ENCODE measurements at places on chromosomes 12 and 14.

- DNase-seq = no peak
These were observed 43.3 kb downstream of the IQSEC3 start for GRCh38 chr12:109872-110271.

GRCh38 chr12:79121486-79121885 lies 256.9 kb downstream of the SYT1 start:
- no peak for DNase-seq

DNA sequence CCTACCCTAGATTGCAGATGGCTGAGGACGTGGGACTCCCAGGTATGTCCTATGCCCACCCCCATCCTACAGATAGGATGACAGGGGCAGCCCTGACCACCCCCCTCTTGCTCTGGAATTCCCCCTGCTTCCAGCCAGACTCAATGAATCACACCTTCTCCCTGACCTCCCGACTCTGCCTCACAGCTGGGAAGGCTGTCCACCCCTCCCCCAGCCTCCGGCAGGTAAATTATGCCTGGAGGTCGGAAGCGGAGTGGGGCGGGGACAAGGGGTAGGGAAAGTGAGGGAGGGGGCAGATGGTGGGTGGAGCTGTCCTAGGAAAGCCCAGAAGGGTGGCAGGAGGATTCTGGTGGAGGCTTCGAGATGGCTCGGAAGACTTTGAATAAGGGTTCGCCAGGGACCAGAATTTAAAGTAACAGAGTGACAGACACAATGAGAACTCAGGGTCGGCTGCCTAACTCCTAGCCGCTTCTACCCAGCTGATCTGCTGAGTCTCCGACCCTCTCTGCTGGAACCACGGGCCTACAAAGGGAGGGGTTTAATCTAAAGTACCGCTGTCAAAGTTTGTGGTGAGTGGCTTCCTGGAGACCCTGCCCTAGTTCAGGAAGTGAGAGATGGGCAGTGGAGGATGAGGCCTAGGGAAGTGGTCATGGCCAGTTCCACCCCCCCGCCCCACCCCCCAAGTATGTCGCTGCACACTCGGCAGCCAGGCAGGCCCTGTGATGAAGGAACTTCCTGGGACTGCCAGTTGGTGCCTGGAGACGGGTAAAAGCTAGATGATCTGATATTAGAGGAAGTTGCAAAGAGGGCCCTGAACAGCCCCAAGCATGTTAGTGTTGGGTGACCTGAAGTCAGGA lies 4.2 kb downstream of the PLEKHG3 start:
- no peak for DNase-seq

DNA sequence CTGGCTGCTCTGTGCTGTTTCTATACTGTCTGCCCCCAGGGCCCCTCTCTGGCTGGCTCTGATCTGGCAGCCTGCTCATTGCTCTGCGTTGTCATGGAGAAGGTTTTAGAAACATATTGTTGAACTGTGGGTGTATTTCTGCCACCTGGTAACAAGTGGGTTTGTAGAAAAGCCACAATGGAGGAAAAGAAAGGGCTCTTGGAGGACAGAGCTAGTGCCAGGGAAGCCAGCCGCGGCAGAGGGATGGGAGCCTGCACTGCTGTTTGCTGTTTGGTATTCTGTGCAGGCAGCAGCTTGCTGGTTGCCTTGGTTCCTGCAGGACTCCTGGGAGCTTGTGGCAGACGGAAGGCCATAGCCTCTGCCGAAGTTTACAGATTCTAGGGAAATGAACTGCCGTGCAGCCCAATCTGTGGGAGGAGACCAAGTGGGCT lies 15.1 kb downstream of the CCDC177 start:
- no peak for DNase-seq

DNA sequence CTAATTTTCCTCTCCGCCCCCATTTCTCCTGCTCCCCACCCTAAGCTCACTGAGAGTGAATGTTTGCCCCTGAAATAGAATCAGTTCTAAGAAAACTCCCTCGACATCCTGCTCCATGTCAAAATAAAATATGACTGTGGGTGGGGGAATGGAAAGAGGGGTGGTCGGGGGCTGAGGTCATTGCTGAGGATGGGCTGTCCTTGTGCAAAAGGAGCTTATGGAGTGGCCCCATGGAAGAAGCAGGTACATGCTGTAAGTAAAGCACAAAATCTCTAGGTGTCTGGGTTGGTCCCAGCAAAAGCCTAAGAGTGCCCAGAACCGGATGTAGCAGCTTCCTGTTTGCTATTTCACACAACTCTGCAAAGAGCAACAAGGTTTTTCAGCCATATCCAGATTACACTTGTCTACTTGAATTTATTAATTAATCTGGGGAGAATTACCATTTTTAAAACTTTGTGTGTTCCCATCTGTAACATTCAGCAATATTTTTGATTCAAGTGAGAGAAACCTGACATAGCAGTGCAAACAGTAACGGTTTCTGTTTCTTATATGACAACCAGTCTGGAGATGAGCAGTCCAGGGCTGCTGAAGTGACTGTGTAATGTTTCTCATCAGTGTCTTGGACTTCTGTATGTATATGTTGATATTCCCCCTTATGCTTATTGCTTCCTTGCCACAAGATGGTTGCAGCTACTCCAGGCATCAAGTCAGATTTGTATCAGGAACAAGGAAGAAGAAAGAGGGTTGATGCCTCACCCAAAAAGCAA lies 40.4 kb upstream of the GZMB start:
- peak; percentile 25 for DNase-seq
